ENCODE measurements at places on chromosomes 2 and 18.

- ATAC-seq: no peak
Observed at GRCh38 chr18:76943542-76944339, 121.4 kb downstream of the ZNF236 start.

DNA sequence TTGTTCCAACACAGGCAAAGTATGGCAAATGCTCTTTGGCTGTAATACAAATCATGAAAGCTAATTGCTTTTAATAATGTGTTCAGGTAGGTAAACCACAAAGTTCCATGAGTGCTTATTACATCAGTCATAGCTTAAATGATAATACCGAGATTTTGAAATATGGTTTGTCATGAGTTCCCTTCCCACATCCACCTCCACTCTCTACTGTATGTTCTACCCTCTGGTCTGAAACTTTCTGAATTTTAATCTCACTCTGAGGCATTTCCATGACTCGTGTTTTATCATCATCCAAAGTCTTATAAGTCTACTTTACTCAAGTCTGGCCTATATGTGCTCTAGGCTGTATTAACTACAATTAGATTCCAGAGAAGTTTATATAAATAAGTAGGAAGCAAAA lies 354.8 kb downstream of the AKAIN1 start:
- ATAC-seq: no peak

DNA sequence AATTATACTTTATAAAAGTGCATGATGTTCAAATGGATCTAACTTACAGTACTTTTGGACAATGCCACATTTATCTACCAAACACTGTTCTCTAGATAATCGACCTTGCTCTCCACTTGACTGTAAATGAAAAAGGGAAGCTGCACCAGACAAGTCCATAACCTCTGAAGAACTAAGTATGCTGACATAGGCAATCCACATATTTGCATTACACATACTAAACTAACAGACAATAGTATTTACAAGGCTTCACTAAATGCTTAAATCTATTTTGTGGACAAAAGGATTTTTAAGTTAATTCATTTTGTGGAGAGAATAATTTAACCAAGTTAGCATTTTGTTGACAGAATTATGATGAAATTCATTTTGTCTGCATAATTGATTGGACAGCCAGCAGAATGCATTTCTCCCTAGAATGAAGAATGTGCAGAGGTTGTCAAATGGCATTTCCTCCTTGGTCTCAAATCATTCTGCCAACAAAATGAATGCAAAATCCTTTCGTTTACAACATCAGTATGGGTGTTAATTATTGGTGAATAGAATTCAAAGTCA lies 520.9 kb downstream of the CPS1 start:
- ATAC-seq: no peak

GRCh38 chr2:108620656-108621055 lies 86.4 kb downstream of the LIMS1 start:
- no peak for ATAC-seq

DNA sequence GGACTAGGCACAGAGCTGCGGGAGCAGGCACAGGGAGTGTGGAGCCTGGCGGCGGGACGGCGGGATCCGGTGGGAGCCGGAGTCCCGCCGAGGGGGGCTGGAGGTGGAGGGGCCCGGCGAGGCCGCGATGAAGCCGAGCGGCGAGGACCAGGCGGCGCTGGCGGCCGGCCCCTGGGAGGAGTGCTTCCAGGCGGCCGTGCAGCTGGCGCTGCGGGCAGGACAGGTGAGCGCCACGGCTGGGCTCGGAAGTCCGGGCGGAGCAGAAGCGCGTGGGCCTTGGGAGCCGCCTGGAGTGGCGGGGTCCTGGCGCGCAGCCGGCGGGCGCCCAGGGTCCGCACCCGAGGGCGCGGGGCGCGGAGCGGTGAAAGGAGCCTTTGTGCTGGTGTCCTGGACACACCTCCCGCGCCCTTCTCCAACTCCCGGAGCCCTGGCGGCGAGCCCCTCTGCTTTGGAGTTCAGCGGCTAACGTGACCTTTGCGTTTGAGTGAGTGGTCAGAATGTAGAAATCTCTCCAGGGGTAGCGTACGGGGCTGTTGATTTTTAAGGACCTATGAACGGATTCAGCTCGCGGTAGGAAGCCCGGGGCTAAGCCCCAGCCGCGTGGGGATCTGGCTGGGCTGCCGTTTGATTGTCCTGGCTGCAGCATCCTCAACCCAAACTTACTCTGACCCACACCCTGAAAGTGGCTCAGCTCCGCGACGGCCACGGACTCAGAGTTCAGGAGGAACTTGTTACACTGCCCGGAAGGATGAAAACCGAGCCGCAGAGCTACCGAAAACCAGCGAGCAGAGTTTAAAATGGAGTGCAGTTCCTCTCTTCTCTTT lies 448 bp downstream of the IMPA2 start:
- ATAC-seq: peak; percentile 7

DNA sequence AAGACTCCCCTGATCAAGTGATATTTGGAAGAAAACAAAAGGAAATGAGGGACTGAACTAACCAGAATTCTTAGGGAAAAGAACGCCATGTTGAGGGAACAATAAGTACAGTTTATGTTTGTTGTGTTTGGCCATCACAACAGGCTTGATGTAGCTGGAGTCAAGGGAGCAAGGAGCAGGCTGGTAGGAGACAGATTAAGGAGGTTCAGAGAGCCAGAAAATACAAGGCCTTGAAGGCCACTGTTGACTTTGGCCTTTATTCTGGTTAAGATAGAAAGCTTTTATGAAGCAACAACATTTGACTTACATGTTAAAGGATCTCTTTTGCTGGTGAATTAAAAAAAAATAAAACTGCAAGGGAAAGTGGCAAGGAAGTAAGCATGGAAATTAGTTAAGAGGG lies 754.1 kb upstream of the SLC8A1 start:
- no peak for ATAC-seq

GRCh38 chr2:118103951-118104940 lies 16.0 kb downstream of the INSIG2 start:
- no peak for ATAC-seq

DNA sequence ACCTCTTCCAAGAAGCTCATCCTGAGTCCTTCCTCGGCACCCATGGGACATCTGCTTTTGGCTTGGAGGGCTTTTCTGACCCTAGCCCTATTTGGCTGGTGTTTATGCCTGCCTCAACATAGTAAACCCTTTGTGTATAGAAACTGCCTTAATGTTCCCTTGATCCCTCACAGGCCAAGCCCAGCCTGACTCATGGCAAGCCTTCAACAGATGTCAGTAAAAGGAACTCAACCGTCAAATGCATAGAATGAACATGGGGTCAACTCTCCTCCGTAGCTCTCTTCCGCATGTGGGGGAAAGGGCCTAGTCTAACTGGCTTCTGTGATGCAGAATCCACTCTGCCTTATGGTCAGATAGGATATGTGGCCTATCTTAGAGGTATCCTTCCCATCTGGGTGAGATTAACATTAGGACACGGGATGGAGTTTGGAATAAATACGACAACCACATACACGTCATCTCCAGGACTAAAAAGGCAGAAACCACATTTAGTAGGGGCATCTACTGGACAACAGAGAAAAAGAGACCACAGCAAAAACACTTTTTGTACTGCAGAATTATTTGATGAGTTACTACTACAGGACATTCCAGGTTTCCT lies 2.5 kb upstream of the NPAS2 start:
- no peak for ATAC-seq

GRCh38 chr2:147937744-147938349 lies 82.7 kb downstream of the ORC4 start:
- ATAC-seq: peak; percentile 78

DNA sequence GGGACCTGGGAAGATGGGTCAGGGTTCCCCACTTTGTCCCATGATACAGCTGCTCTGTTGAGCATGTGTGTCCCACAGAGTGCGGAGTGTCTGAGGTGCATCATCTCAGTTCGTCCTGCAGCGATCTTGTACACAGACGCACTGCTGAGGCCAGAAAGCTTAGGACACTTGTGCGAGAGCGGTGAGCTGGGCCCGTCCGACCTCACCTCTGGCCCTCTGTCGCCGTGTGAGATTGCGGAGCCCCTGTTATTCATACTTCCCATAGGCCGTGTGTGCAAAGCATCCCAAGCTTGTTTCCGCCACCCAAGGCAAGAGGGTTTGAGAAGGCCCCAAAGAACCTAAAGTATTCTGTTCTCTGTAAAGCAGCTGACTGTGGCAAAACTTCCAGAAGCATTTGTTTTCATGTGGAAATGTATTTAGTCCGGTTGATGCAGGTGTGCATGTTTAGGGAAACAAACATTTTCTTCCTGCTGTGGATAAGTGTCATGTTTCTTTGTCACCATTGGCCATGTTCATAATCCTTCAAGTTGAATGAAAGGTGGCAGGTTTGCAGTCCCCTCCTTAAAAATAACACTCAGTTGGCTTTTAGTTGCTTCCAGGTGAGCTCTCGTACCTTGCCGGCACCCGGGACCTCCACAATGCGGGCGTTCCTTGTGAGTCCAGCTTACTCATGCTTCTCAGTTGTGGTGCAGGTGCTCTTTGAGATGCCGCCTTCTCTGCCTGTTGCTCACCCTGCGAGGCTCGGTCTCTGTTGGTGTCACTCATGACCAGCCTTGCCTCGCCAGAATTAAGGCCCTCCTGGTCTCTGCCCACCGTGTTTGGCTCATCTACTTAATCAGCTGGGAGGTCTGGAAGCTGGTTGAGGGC lies 5.3 kb downstream of the AGAP1 start:
- ATAC-seq: no peak

DNA sequence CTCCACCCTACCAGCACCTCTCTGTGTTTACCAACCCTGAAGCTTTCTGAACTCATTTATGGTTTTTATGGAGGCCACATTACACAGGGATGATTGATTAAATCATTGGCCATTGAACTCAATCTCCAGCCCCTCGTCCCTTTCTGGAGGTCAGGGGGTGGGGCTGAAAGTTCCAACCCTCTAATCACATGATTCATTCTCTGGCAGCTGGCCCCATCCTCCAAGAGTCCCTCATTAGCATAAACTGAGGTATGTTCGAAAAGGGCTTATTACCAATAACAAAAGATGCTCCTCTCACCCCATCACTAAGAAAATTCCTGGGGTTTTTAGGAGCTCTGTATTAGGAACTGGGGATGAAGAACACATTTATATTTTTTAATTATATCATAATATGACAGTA lies 92.3 kb downstream of the DIS3L2 start:
- ATAC-seq: no peak

- ATAC-seq: no peak
Observed at GRCh38 chr2:12797815-12798214, 81.1 kb downstream of the TRIB2 start.

- peak; percentile 94 for ATAC-seq
Observed at GRCh38 chr2:237291138-237291792, 122.7 kb downstream of the COL6A3 start.

DNA sequence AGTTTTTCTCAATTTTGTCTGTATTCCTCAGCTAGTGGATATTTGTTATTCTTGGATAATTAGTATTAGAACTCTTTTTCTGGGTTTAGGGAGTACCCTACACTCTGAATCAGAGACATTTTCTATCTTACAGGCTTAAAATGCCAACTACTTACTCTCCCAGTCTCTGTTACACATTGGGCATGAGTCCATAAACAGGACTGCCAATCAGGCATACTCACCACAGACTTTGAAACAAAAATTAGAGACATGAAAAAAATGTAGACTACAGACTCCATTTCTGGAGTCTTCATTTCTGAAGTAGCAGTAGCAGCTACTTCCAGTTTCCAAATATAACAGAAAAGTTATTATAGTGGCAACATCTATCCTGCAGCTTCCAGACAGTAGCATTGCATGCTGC lies 279.7 kb downstream of the MBD5 start:
- ATAC-seq: peak; percentile 44

GRCh38 chr2:58896638-58897037 lies 655.5 kb upstream of the FANCL start:
- no peak for ATAC-seq

DNA sequence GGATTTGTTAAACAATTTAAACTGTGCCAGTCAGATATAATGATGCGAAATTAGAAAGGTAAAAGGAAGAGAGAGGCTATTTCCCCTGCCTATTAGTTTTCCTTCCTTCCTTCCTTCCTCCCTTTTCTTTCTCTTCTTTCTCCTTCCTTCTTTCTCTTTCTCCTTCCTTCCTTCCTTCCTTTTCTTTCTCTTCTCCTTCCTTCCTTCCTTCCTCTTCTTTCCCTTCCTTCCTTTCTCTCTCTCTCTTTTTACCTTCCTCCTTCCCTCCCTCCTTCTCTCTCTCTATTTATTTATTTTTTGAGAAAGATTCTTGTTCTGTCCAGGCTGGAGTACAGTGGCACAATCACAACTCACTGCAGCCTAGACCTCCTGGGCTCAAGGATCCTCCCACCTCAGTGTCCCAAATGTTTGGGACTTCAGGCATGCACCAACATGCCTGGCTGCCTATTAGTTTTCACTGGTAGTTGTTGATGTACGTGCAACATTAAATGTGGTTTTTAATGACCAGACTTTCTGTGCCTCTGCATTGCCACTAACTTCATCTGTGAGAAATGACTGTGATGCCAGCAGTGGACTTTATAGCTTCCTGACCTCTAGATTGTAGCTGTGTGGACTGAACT lies 48.7 kb upstream of the NFE2L2 start:
- no peak for ATAC-seq

GRCh38 chr2:168974428-168974827 lies 56.7 kb downstream of the ABCB11 start:
- ATAC-seq: no peak

DNA sequence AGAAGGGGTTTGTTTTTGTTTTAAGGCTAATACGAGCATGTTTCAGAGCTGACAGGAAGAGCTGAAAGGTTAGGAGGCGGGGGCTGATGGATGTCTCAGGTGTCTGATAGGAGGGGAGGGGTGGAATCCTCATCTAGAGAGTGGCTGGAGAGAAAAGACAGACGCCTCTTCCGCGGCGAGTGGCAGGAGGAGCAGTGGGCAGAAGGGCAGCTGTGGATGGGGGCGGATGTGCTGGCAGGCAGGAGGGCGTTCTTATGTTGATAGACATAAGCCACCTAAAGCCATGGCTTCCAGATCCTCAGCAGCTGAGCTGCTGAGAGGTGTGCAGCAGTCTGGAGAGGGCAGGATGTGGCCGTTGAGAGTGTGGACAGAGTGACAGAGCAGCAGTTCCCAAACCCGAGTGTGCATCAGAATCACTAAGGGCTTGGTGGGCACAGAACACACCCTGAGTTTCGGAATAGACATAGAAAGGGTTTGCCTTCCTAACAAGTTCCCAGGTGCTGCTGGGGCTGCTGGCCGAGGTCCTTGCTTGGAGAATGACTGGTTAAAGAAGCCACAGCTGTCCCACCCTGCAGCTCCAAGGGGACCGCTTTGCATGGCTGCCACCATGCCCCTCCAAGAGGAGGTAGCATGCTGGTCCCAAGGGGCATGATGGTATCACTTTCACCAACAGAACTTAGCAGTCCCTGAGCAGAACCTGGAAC lies 3.0 kb upstream of the ITM2C start:
- no peak for ATAC-seq

DNA sequence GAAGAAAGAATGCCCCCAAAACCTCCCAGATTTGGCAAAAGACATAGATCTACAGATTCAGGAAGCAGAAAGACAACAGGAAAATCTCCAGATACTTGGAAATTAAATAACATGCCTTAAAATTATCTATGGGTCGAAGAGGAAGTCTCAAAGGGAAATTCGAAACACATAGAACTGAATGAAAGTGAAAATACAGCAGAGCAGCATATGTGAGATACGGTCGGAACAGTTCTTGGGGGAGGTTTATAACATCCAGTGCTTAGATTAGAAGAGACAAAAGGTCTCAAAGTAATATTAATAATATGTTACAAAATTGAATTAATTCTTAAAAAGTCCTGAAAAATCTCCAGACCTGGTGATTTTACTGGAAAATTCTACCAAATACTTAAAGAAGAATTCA lies 14.3 kb downstream of the KCNG2 start:
- ATAC-seq: no peak
